ENCODE measurements at places on chromosomes 12 and 14. TPM values are rescaled to one million over a fixed set of nuclear protein-coding genes. Genes with fewer than 3 reads are reported as not detected.

MANSC1 gene
- 1.6 TPM for total RNA-seq

KRT84 gene
- not detected for total RNA-seq

TAS2R46 gene
- total RNA-seq, result 1.5 TPM

CLECL1 gene
- 7.6 TPM for total RNA-seq

OTOGL gene
- total RNA-seq, result not detected

KCNK13 gene
- total RNA-seq, result not detected

KLHDC1 gene
- 1.0 TPM for total RNA-seq

MAP1LC3B2 gene
- total RNA-seq, result not detected

- DNase-seq, result no peak
These were observed 5.4 kb downstream of the SLC15A4 start for GRCh38 chr12:128818065-128819022.

- no peak for DNase-seq
These were observed 185.1 kb downstream of the NUBPL start for GRCh38 chr14:31746326-31746725.

GRCh38 chr14:105100910-105101309, 35.7 kb upstream of the GPR132 start:
- DNase-seq, result no peak

DNA sequence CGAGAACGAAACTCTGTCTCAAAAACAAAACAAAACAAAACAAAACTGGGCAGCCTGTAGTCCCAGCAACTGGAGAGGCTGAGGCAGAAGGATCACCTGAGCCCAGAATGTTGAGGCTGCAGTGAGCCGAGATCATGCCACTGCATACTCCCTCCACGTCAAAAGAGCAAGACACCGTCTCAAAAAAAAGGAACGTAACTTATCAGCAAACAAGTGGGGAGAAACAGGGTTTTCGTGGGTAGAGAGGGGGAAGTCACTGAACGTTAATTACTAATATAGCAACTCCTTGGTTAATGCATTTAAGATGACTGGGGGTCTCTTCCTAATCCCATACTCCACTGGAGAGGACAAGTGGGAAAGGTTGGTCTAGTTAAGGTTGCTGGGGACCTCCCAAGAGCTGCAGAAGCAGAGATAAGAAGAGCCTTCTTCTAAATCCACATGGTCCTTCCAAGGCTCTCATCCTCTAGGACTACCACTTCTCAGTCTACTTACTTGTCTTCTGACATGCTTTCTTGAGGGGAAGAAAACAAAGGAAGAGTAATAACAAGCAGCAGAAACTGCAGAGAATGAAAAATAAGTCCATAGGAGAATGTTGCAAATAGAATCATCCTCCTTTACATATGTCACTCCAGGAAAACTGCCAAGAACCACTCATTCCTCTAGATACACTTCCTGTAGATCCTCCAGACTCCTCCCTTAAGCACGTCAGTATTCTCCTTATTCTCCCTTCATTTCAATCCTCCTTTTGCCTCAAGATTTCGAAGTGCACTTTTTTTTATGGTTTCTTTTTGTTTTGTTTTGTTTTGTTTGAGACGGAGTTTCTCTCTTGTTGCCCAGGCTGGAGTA, 5.8 kb downstream of the NUMB start:
- no peak for DNase-seq

- DNase-seq, result no peak
These were observed 10.7 kb downstream of the GLT1D1 start for GRCh38 chr12:128863957-128864356.

DNA sequence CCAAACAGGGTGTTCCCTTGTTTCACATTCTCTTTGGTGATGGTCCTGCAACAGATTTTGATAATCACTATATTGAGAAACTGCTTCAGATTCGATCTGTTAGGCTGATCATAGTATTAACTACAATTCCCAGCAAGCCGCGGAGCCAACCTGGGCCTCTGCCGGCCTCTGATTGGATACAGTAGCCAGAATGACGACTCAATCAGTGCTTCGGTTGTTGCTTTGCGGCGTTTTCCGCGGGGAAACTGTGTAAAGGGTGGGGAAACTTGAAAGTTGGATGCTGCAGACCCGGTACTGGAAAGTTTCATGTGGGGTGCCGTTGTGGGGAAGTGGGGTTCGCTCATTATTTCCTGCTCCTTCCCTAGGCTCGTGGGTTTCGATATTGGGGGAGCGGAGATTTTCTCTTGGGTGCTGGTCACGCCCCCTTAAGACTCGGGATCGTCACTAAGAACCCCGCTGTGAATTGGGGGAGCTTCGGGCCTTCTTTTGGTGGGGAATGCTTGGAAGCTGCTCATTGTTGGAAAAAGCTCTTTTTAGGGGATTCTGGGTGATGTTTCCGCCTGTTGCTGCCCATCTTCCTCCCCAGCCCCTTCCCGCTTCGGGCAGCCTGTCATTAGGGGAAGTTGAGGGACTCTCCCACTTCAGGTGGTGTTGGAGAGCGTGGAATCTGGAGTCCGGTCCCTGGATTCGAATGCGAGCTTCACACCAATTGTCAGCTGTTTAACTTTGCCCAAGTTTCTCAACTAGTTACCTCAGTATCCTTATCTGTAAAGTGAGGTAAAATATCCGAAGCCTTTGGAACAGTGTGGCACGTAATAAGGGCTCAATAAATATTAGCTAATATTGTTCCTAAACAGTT, at the start of gene RAD51B:
Gene RAD51B (plus strand): TSS at position 217 of the 859 bp plus-strand sequence.
- DNase-seq, result peak; percentile 86

DNA sequence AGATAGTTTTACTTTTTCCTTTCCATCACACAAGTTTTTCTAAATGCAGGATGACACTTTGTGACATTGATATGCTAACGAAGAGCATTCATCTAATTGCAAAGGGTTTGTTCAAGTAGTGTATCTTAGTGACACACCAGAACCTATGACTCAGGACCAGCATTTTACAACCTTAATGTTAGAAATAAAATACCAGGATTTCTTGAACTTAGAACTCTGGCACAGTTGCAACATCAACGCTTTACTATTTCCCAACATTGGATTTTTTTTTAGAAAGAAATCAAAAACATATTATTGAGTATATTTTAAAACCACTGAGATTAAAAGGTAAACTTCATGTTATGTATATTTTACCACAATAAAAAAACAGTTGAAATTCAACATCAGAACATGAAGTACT, 17.9 kb upstream of the PLEKHG6 start:
- DNase-seq, result no peak

- no peak for DNase-seq
These were observed 9.7 kb downstream of the RHOF start for GRCh38 chr12:121783766-121784165.

DNA sequence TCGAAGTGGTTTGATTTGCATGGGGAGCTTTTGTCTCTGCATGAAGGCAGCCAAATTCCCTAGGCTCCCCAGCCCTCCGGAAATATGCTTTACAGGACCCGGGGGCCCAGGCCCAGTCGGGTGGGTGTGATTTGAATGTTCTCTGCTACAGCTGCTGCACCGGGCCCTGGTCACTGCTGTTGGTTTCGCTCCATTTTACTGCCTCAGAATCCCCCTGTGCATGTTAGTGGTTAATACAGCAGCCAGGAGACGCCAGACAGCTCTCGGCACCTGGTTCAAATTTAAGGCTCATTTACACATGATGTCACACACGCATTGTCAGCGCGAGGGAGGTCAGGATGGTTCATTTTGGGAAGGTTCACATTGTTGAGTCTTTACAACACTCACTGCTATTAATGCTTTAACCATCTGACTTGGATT, 99.6 kb downstream of the SLC38A6 start:
- DNase-seq, result no peak

GRCh38 chr14:90693413-90693812, 122.8 kb downstream of the TTC7B start:
- no peak for DNase-seq

DNA sequence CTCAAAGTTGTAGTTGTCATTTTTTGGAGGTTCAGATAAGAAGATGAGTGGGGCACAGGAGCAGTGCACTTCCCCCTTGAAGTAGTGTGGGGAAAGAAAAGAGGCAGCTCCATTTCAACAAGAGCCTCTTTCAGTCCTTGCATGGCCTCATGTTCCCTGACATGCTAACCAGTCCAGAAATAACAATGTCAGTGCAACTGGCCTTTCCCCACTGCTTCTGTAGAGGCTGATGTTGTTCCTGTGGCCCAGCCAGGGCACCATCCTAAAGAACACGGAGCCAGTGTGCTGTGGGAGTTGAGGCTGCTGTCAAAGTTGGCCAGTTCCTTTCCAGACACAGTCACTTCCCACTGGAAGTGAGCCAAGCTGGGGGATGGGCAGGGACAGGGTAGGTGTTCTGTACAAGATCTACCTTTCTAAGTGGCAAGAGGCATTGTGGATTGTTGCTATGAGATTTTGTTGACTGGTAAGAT, 77.7 kb upstream of the SLC38A2 start:
- DNase-seq, result no peak

DNA sequence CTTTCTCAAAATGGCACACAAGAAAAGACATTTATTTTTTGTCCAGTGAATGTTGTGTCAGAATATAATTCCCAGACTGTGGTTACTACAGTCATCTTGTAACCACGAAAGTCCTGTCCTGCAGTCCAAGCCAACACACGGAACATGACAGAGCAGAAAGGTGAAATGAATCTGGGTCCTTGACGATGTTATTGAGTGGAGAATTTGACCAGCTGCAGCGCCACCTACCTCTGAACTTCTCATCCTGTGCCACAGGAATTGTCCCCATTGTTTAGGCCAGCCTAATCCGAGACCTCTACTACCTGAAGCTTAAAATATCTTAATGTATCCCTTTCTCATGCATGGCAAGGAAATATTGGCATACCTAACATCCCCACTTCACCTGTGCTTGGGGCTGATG, 64.1 kb upstream of the OTX2 start:
- no peak for DNase-seq

GRCh38 chr14:71714225-71714624, 218.0 kb upstream of the RGS6 start:
- DNase-seq, result no peak

GRCh38 chr14:93368996-93369712, 22.2 kb downstream of the COX8C start:
- DNase-seq, result no peak

- DNase-seq, result no peak
These were observed 235.1 kb downstream of the NRXN3 start for GRCh38 chr14:78405079-78405856.

- DNase-seq, result no peak
These were observed 155.6 kb downstream of the DYRK2 start for GRCh38 chr12:67804168-67804567.

GRCh38 chr14:45705940-45706534, 453.0 kb upstream of the MIS18BP1 start:
- no peak for DNase-seq

DNA sequence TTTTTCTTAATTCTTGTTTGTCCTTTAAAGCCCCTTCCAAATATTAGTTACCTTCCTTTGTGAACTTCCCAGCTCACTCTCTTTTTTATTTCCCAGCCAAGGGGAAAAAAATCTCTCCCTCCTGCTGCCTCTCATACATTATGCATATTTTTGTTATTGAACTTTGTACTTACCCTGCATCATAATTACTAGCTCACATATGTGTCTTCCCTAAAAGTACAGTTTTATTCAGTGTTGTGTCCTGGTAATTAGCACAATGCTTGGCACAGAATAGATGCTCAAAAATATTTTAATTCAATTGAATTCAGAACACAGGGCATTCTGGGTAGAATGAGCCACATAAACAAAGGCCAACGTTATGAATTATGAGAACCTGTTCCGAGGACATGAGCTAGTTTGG, 91.9 kb downstream of the SCN8A start:
- DNase-seq, result no peak

DNA sequence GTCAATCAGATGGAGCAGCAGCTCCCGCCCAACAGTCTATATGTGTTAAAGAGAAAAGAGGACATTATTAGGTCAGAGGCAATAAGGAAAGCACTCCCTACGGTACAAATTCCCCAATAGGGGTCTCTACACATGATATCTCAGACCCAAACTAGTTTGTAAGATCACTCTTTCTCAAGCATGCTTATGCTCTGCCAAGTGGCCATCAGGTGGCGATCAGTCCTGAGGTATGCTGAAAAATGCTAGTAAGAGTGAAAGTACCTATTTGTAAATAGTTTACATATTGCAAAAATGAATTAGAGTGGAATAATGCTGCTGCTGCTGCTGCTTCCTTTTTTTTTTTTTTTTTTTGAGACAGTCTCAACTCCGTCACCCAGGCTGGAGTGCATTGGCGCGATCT, 61.0 kb downstream of the CPM start:
- no peak for DNase-seq

- no peak for DNase-seq
These were observed 31.6 kb downstream of the POLR3B start for GRCh38 chr12:106389151-106389550.

GRCh38 chr14:63371033-63371432, 52.3 kb upstream of the GPHB5 start:
- no peak for DNase-seq

- DNase-seq, result no peak
These were observed 9.8 kb upstream of the GMFB start for GRCh38 chr14:54498579-54498978.

DNA sequence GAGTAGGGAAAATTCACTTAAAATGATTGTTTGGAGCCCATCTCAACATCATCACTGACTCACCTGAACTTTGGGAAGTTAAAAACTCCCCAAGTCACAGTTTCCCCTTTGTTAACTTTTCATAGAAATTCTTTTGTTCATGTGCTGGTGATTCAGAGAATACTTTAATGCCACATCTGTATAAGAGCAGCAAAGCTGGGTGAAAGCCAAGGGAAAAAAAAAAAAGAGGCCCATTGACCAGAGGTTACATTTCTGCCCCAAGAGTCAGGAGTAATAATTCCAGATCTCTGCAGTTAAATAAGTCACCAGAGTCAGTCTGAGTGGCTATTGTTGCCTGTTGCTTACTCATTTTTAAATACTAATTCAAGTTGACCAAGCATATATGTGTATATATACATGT, 136.4 kb upstream of the LGR5 start:
- DNase-seq, result no peak

GRCh38 chr12:75437564-75437963, 43.0 kb upstream of the GLIPR1 start:
- no peak for DNase-seq

- peak; percentile 99 for DNase-seq
These were observed at the start of gene ACIN1 for GRCh38 chr14:23094666-23095195. ACIN1 (minus strand) TSS chr14:23095136; CDS start chr14:23095112, 24 bp downstream.

DNA sequence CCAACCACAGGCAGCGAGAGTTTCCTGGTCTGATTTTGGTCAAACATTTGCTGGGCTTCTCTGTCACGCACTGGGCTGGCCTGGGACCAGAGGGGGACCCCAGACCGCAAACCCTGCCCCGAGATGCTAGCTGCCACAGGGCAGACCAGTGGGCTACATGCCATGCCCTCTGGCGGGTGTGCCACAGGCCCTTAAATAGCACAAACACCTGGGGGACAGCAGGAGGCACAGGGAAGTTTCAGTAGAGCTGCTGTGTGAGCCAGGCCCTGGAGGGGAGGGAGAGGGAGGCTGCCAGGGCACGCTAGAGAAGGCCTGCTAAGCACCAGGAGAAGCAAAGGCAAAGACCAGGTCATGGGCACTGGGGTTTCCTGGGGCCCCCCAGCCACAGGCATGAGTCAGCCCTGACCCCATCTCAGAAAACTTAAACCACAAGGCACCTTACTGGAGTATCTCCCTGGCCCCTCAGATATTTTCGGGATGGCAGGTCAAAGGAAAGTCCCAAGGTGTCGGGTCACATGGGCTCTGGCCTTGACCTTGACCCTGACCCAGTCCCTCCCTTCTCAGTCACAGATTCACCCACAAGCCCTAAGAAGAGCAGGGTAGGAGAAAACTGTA, 29.2 kb downstream of the ITPK1 start:
- no peak for DNase-seq

Data from activated naive CD4-positive, alpha-beta T cell treated with anti-CD3 and anti-CD28 coated beads, Interleukin-2, amount 50 U/mL, for 72 hours (primary cell).